T1000 (cell line): ENCODE measurements at places on chromosomes 13 and 19.
A peak's percentile ranks its signal among the peaks of the same experiment; 100 is the strongest.

GRCh38 chr13:91134803-91135184 is 212.7 kb upstream of the MIR17HG start:
- no peak for DNase-seq

DNA sequence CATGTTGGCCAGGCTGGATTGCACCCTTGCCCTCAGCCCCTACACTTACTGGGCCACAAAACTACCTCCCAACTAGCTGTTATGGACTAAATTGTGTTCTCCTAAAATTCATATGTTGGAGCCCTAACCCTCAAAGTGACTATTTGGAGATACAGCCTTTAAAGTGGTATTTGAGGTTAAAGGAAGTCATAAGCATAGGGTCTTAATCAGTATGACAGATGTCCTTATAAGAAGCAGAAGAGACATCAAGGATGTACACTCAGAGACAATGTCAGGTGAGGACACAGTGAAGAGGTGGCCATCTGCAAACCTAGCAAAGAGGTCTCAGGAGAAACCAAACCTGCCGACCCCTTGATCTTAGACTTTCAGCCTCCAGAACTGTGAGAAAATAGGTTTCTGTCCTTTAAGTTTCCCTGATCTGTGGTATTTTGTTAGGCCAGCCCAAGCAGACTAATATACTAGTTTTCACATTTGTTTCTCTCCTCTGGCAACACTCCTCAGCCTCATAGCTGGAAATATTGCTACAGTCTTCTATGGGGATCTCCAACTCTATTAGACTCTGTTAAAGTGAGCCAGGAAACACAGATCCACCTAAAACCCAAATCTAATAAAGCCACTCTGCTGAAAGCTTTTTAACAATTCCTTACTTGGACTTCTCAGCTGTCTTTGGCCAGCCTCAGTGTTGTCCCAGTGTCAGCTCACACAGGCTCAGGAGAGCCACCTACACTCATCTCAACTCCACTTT is 256.5 kb downstream of the TBC1D4 start:
- DNase-seq, result no peak

DNA sequence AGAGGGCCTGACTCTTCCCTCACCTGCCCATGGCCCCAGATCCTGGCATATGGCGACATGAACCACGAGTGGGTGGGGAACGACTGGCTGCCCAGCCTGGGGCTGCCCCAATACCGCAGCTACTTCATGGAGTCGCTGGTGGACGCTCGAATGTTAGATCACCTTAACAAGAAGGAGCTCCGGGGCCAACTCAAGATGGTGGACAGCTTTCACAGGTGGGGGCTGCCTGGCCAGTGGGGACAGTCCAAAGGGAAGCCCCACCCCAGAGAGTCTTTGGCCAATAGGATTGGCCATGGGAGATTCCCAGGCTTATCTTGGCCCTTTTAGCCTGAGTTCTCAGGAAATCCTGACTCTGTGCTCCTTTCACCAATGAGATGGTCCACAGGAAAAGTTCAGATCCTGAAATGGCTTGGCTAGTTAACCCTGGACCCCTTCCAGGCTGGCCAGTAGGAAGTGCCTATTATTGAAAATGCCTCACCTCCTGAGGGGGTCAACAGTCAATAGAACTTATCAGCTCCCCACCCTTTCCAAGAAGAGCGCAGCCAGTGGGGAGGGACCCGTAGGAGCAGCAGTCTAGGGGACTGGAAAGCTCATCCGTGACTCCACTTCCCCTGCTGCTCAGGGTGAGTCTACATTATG is 7.0 kb downstream of the HRC start:
- no peak for DNase-seq

GRCh38 chr13:111099290-111099689 is 15.8 kb upstream of the ARHGEF7 start:
- DNase-seq, result no peak

- no peak for DNase-seq
These were observed 1220.5 kb downstream of the PCDH17 start for GRCh38 chr13:58852076-58852475.

DNA sequence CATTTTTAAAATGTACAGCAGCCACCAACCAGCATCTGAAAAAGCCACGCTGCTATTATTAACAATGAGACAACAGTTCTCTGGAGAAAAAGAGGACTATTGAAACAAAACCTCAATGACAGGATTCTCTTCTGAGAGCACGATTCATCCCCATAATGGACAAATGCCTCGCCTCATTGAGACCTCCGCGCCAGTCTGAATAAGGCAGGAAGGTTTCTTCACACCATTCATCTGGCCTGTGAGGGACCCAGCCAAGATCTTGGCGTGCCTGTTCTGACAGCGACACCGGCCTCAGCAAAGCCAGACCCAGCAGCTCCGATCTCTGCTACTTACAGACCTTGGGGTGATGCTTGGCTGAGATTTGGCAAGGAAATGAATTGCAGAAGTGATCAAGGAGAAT is 14.8 kb downstream of the SMIM7 start:
- DNase-seq, result no peak

DNA sequence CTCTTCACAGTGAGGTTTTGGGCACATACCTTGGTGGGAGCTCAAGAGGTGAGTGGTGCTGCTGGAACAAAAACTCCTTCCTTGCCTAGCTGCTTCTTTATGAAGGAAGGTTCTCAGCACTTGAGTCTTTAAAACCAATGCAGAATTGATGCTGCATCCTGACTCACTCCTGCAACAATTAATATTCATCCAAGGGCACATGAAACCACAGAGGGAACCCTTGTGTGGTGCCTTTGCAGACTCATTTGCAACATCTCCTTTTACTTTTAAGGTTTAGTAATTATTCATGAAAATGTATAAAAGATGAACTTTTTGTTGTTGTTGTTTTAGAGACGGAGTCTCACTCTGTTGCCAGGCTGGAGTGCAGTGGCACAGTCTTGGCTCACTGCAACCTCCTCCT is 30.1 kb downstream of the OPA3 start:
- DNase-seq, result no peak

DNA sequence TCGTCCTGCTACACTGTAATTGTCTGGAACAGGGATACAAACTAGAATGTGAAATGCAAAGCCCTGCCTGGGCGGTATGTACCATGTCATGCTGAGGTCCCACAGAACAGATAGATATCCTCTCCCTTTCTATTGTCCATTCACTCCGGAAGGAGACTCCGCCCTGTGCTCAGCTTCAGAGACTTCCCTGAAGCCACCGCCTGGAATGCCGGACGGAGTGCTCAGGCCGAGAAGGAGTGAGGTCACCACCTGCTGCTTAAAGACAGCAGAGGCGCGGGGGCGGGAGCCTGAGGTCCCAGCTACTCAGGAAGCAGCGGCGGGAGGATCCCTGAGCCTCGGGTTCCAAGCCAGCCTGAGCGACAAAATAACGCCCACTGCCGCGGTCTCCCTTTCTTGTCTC is 890 bp upstream of the ZNF611 start:
- peak; percentile 51 for DNase-seq

DNA sequence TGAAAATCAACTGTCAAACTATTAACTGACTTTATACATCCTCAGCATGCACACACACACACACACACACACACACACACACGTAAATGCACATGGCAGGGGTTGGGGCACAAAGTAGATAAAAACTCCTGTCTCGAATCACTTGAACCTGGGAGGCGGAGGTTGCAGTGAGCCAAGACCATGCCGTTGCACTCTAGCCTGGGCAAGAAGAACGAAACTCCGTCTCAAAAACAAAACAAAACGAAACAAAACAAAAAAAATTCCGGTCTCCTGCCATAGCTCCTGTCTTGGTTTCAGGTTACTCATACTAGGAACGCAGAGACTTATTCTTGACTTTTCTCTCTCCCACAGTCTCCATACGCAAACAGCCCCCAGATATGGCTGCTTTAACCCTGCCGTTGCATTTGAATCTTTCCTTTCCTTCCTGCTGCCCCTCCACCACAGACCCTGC is 148.9 kb downstream of the SHISA2 start:
- no peak for DNase-seq

DNA sequence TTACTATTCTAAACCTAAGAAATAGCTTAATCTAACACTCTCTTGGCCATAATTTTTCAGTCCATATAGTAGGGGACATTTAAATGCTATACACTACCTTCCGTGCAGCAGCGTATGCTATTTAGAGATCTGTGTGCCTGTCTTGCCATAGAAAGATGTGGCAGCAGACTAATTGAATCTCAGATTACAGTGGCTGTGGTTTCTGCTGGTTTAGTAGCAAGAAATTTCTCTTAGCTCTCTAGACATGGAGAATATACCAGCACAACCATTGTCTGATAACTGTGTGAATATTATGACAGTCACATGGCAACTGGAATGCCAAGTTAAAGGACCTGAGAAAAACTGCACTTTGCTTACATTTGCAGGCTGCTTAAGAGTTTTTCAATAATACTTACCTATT is 672.4 kb upstream of the MIR17HG start:
- no peak for DNase-seq

DNA sequence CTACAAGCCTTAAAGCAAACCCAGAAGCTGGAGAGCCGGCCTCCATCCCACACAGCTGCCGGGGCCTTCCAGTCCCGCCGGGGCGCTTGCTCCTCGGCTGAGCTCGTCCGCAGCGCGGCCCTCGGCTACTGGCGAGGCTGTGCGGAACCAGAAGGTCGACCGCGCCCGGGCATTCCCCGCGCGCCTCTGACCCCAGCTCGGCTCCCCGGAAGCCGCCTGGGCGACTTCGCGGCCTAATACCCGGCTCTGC is 863 bp downstream of the ANKRD10 start:
- no peak for DNase-seq

- DNase-seq, result no peak
These were observed 3.9 kb downstream of the MCOLN1 start for GRCh38 chr19:7526059-7526929.

DNA sequence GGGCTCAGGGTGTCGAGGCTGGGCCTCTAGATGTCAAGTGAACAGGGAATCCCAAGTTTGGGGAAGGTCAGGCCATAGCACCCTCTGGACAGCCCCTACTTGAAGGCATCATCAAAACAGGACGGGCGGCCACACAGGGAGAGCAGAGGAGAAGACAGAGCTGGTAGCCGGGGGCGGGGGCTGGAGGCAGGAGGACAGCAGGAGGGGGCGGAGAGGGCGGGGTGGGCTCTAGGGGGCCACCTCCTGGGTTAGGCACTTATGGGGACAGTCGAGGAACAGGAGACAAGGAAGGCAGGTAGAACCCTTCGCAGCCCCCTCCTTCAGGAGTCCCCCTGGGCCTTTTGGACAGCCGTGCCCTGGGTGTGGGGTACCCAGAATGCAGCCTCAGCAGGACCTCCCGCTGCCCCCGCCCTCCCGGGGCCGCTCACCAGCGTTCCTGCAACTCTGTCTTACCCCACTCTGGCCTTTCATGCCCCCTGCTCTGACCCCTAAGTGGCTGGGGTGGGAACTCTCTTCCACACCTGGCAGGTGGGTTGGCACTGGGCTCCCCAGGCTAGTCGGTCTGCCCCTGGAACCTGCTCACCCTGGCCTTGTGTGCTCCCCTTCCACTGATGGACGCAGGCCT is 5.8 kb downstream of the SSBP4 start:
- no peak for DNase-seq

GRCh38 chr19:42452590-42452989 is 9.8 kb upstream of the CXCL17 start:
- no peak for DNase-seq

DNA sequence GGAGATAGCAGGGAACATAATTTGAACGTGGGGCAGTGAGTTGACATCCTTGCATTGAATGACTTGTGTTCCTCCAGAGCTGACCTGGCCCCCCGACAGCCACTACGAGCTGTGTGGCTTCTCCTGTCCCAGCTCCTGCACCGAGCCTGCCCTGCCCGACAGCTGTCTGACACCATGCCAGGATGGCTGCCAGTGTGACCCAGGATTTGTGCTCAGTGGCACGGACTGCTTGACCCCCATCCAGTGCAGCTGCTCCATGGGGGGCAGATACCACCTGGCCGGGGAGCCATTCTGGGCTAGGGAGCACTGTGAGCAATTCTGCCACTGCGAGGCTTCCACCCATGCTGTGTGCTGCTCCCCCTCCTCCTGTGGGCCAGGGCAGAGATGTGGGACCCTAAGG is 29.2 kb upstream of the FXYD3 start:
- DNase-seq, result no peak

GRCh38 chr19:56678205-56678604 is 6.6 kb upstream of the ZNF835 start:
- DNase-seq, result no peak
